Activated T-helper 1 cell treated with anti-CD3 and anti-CD28 coated beads, Interleukin-12 subunit alpha, Interleukin-12 subunit beta, Interleukin-2, Interleukin-4 antibody, amounts not matched to agents 30 ng/mL and 10 ng/mL and 1 ng/mL, durations not matched to agents 14 hours and 24 hours and 36 hours (primary cell): ENCODE measurements at places on chromosomes 3 and 15. TPM values are rescaled to one million over a fixed set of nuclear protein-coding genes. Genes with fewer than 3 reads are reported as not detected.

Gene KNG1
- not detected in 2 replicates for total RNA-seq

- DNase-seq = no peak
Observed at GRCh38 chr3:5213574-5213966, 26.1 kb downstream of the EDEM1 start.

GRCh38 chr15:74428442-74428787 lies 5.3 kb downstream of the SEMA7A start:
- DNase-seq = no peak

DNA sequence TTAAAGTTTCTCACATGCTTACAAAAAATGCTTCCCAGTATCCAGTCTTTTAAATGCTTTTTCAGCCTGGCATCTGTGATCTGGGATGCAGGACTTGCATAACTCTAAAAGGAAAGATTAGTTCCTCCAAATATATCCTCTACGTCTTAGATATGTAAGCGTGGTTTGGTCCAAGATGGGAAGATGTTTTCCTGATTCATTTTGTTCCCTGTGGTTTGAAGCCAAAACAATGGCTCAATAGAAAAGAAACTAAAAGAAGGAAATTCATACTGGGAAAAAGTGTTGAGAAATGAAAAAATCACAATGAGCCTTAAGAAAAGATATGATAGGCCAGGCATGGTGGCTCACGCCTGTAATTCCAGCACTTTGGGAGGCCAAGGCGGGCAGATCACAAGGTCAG lies 1002.8 kb downstream of the NAALADL2 start:
- no peak for DNase-seq

DNA sequence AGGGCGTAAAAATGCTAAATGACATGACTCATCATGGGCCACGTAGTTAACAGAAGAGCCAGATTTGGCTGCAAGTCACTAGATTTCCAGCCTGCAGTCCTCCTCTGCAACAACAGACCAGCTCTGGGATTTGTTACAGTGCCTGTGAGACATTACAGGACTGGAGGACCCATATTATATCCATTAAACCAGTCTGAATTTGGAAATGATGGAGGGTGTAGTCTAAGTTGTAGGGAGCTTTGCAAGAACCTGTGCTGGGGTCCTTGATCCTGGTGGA lies 10.8 kb downstream of the ZNF774 start:
- DNase-seq = no peak

DNA sequence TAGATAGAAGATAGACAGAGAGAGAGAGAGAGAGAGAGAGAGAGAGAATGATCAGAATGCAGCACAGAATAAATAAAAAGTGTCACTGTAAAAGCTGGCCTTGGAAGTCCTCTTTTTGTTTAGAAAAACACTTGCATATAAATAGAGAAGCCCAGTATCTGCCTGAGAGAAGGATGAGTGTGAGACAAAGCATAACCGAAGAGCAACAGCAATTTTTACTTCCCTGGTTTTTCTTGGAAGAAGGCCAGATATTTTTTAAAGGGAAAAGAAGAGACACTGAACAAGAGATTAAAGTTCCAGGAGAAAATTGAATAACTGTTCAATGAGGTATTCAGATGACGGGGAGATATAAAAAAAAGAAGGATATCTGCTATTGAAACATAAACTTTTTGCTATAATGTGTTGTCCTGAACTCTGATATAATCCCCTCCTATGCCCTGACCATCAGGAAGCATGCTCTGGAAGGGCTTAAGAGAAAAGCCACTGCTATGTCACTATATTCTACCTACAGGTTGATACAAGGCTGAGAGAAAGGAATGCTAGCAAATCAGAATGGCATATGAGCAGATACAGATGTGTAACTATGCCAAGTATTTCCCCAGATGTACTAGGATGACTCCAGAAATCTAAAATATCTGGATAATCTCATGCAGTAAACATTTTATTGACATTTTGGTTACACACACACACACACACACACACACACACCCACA lies 358.9 kb downstream of the RBMS3 start:
- no peak for DNase-seq

Gene TERC
- total RNA-seq = 3.1 and 3.4 TPM in 2 replicates

DNA sequence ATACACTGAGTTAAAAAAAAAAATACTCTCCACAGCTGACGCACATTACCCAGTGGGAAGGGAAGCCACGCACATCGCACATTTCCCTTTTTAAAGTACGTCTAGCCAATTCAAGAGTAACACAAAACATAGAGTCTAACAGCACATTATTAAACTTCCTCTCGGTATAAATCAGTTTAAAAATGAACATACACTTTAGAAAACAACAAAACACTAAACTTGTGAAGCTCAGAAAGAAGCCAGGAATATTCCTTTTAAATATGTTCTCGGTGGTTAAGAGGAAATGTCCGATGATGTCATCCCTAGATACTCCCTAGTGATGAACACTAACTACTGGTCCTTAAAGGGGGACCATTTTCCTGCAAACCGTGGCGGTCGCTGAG lies 721 bp downstream of the MYEF2 start:
- DNase-seq = no peak

- DNase-seq = no peak
Observed at GRCh38 chr15:69723404-69724096, 270.9 kb downstream of the RPLP1 start.
